ENCODE measurements at places on chromosomes 4 and X. TPM values are rescaled to one million over a fixed set of nuclear protein-coding genes. Genes with fewer than 3 reads are reported as not detected.

Gene SH2D1A
- polyA plus RNA-seq = 0.18 TPM

Gene GRIA3
- 0.05 TPM for polyA plus RNA-seq

Gene GABRB1
- polyA plus RNA-seq = not detected

Gene SLC2A9
- 4.1 TPM for polyA plus RNA-seq

Gene VBP1
- polyA plus RNA-seq = 21.2 TPM

Gene CCDC120
- polyA plus RNA-seq = 27.9 TPM

Gene CPE
- polyA plus RNA-seq = 7.0 TPM

Gene FGD1
- polyA plus RNA-seq = 4.9 TPM

Gene GAGE12G
- not detected for polyA plus RNA-seq

Gene TEX13B
- not detected for polyA plus RNA-seq

Gene PLAC1
- not detected for polyA plus RNA-seq

Gene CCDC110
- polyA plus RNA-seq = 0.46 TPM

Gene HERC5
- polyA plus RNA-seq = 1.1 TPM

Gene SNCA
- polyA plus RNA-seq = 7.4 TPM

Gene AKAP4
- not detected for polyA plus RNA-seq

Gene GLRA3
- polyA plus RNA-seq = not detected

Gene SLC10A4
- 0.14 TPM for polyA plus RNA-seq

Gene UGT8
- polyA plus RNA-seq = 1.3 TPM

Gene SPIN2A
- polyA plus RNA-seq = 0.39 TPM

Gene TREX2
- polyA plus RNA-seq = 1.9 TPM

Gene TENM3
- 0.39 TPM for polyA plus RNA-seq

Gene MND1
- 3.4 TPM for polyA plus RNA-seq

Gene KLF8
- 30.4 TPM for polyA plus RNA-seq

Gene SPANXA2
- polyA plus RNA-seq = not detected

Gene LAGE3
- 21.1 TPM for polyA plus RNA-seq

Gene FGFRL1
- polyA plus RNA-seq = 2.3 TPM

Gene RPL36A
- polyA plus RNA-seq = 2,702 TPM

Gene PWWP3B
- 0.01 TPM for polyA plus RNA-seq

Gene MAGEA9B
- not detected for polyA plus RNA-seq

Gene CYTL1
- 0.57 TPM for polyA plus RNA-seq
